Kidney tubule cell (primary cell): ENCODE measurements at places on chromosomes 6 and 20.

GRCh38 chr6:161533266-161533665 is 259.4 kb upstream of the AGPAT4 start:
- DNase-seq: no peak

DNA sequence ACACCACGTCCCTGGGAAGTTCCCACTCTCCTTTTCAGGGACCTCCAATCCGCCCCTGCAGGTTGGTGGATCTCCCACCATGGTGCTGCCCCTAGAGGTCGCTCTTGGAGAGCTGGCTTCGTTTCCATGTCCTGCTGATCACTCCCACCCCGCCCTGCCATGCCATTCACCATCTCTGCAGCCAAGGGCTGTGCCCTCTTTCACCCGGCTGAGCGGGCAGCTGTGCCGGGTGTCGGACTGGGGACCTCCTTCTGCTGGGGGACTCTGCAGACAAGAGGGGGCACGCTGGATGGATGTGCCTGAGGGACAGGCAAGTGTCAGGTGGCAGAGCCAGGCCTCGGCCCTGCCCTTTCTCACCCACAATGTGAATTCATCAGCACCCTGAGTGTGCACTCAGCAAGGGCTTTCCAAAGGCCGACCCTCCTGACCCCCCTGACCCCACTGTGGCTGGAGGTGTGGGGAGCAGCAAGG is 347.0 kb downstream of the CDH4 start:
- no peak for DNase-seq

GRCh38 chr6:56222499-56222898 is 24.9 kb downstream of the COL21A1 start:
- no peak for DNase-seq

GRCh38 chr6:19906171-19906570 is 69.0 kb downstream of the ID4 start:
- DNase-seq: no peak

DNA sequence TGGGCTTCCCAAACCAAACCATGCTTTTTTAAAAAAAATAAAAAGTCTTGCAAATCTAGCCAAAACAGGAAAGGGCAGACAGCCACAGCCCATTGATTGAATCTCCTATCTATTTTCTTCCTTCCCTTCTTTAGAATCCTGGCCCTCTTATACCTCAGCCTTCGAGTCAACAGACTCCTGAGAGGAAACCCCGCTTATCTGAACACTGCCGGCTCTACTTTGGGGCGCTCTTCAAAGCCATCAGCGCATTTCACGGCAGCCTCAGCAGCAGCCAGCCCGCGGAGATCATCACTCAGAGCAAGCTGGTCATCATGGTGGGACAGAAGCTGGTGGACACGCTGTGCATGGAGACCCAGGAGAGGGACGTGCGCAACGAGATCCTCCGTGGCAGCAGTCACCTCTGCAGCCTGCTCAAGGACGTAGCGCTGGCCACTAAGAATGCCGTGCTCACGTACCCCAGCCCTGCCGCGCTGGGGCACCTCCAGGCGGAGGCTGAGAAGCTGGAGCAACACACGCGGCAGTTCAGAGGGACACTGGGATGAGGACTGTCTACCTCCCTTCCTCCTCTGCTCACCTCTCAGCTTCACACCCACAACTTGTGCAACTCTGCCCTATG is 10.1 kb upstream of the RTF2 start:
- no peak for DNase-seq

GRCh38 chr20:58638467-58639181 is 12.5 kb upstream of the STX16 start:
- no peak for DNase-seq

- no peak for DNase-seq
These were observed 891 bp upstream of the GHRH start for GRCh38 chr20:37262505-37262904.

DNA sequence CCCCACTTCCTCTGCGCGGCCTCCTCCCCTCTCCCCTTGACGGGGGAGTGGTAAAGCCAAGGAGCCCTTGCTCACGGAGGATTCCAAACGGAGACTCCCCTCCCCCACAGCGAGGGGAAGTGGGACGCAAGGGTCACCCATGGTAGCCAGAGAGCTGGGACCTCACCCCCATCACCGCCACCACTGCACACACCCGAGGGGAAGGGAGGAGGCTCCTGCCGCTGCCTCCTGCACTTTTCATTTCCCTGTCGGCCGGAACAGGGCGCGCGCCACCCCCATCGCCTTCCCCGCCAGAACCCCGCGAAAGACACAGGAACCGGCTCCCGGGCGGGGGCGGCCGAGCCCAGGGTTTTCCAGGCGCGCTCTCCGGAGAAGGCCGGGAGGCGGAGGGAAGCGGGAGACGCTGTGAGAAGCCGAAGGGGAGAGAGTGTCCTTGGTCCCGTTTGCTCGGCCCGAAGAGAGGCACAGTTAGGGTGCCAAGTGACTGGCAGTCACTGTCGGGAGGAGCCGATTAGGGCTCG is 789 bp downstream of the CCND3 start:
- DNase-seq: peak; percentile 40

GRCh38 chr6:142011156-142011555 is 121.6 kb upstream of the GJE1 start:
- DNase-seq: no peak

DNA sequence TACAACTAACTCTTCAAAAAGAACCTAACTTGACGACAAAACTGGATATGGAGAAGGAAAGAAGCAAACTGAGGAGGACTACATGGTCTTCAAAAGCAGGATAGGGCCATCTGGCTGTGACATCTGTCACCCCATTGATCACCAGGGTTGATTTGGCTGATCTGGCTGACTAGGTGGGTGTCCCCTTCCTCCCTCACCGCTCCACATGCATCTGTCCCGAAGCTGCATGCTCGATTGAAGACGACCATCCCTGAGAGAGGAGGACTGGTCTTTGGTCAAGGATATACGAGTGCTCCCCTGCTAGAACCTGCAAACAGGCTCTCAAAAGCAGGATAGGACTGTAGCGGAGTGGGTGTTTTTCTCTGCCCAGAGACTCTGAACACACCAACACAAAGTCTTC is 21.7 kb downstream of the CPNE1 start:
- no peak for DNase-seq

DNA sequence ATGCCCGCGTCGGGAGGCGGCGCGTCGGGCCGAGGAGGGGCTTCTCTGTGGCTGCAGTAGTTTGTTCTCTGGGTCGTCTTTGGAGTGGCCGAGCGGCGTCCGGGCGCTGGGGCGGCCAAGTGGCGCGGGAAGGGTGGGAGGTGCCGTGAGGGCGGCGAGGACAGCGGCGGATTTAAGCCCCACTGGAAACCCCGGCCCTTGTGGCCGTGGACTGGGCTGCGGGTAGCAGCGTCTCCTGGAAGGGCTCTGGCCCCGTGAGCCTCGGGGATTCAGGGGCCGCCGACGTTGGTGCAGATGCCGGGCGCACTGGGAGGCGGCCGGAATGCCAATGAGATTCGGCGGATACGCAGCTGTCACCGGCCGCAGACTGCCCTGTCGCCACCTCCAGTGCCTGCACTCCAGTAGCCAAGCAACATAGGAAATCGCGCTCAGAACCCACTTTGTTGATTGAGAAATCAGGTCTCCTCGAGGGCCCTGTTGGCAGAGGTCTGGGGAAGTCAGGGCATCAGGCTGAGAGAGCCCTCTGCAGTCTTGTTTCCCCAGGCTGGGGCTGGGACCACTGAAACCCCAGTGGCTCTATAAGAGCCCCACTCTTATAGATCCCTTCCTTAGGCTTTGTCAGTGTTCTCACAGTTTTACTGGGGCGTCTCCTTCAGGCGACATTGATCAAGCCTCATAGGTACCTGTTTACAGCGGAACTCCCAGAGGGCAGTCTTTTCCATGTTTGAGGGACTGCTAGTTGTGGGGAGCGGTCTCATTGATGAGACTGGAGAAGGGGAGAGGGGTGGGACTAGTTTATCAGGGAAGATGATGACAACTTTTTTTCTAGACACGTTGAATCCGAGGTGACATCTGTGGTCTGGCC is 642 bp downstream of the GZF1 start:
- DNase-seq: peak; percentile 42
